ENCODE measurements at places on chromosomes 12 and 14.

DNA sequence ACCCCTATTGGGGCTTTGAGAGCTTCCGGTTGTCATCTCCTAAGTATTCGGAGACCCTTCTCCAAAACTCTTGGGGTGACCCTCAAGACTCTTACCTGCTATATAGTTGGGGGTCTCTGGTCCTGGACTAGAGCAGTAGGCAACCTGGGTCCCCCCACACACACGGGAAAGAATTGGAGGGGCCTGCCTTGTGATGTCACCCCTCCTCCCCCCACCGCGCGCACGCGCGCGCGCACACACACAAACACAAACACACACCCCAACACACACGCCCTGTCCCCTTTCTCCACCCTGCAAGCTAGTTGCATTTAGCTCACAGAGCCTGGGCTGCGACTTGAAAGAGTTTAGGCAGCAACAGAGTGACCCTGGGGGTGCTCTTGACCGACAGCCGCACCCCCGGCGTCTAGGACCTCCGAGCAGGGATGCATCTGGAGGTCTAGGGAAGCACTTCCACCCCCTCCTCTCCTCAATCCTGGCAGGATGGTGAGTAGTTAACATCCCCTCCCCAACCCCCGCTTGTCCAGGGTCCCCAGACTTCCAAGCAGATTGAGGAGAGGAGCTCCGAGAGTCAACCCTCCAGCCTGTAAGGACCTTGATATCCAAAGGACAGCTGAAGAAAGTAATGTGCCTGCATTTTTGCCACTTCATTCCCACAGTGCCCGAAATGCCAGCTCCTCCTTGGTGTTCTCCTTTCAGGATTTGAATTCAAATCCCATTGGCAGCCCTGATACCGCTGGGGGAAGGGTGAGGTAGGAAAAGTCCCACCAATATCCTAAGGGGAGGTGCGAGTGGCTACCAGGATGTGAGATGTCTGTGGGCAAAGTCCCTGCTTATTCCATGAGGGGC, 1.4 kb upstream of the DNAJC14 start:
- DNase-seq = peak; percentile 94

GRCh38 chr12:103397536-103397935, 98.2 kb downstream of the C12orf42 start:
- DNase-seq = no peak

DNA sequence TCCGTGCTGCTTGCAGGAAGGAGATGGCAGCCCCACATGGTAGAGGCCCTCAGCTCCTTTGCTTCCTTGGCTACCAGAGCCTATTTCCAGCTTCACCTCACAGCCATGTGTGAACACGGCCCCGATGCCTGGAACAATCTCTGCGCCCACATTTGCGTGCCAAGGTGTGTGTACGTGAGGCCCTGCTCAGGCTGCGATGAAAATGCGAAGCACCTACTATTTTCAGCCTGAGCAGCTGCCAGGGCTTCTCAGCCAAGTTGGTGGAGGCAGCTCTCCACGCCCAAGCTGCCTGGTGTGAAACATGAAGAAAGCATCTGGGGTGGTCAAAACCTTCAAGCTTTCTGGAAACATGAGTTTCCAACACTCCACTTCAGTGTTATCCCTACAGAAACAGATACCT, 177.8 kb upstream of the EGLN3 start:
- no peak for DNase-seq

DNA sequence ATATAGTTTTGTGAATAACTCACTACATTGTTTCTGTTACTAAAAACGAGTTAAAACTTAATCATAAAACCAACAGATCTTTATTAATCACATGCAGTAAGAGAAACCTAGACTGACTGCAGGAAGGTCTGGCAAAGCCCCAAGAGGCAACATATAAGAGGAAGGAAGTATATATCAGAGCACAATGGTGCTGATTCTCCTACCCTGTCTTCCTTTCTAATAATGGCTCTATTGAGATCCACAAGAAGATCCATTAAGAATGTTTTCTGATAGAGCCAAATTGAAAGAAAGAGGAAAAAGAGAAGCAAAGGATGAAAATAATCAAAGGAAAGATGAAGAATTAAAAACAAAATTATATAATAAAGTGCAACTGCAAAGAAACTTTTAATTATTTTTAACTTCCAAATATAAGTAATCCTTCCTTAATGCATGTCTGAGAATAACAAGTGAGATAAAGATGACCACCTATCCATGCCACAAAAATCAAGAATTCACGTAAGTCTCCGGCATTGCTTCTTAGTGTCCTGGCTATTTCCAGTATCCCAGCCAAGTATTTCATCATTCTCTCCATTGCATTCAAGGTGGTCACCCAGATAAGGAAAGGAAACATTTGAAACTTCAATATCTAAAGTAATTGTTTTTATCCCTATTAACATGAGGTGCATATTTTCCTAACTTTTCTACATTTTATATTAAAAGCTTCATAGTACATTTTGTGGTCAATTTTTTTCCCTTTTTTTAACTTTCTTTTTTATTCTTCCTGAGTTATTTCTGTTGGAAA, 62.2 kb downstream of the SOX5 start:
- no peak for DNase-seq

GRCh38 chr12:124466216-124467128, 100.9 kb downstream of the NCOR2 start:
- DNase-seq = no peak

DNA sequence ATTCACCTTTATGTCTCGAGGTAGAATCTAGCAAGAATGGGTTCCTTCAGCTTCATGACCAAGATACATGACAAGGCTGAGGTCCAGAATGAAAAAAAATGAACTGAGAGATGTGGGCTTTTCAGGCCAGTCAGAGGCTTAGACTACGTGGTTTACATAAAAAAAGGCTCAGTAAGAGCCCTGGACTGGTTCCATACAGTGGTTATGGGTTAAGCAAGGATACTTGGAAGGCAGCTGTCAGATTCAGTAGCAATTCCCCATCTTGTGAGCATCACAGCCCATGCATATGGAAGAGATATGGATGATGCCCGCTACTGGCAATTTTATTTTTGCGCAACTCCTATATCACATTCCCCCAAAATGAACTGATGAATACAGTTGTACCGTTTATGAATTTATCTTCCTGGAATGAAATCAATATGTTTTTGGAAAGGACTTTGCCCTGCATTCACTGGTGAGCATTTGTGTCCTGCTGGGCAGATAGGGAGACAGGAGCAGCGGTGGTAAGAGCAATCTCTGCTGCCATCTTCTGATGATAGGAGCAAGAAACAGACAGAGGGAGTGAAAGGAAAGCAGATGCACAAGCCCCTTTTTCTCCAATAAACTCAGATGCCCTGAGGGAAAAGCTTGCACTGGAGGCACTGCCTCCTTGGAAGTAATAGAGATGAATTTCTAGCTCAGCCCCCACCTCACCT, 280.4 kb downstream of the GALC start:
- DNase-seq = peak; percentile 18

GRCh38 chr14:94628578-94628977, 16.4 kb downstream of the SERPINA3 start:
- no peak for DNase-seq

GRCh38 chr12:11684393-11684792, 34.9 kb downstream of the ETV6 start:
- DNase-seq = no peak

- DNase-seq = no peak
Measured at GRCh38 chr14:95835121-95835730, 41.4 kb upstream of the TUNAR start.

DNA sequence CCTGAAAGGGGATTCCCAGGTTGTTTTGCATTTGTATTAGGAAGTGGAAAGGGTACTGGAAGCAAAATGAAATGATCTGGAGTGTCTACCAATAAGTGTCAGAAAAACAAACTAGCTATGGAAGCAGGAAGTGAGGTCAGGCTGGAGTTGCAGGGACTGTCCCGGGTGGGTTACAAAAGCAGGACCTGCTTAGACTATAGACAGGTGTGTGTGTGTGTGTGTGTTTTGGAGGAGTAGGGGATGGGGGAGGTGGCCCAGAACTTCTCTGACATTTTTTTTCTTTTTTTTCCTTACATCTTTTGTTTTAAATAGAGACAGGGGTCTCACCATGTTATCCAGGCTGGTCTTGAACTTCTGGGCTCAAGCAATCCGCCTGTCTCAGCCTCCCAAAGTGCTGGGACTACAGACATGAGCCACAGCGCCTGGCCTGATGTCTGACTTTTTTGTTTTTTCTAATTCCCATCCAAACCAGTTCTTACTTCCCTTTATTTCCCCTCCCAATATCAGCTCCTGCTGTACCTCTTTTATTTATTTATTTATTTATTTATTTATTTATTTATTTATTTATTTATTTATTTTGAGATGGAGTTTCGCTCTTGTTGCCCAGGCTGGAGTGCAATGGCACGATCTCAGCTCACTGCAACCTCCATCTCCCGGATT, 512 bp upstream of the RND1 start:
- DNase-seq = no peak

GRCh38 chr14:101199028-101199770, 295.7 kb upstream of the RTL1 start:
- no peak for DNase-seq

DNA sequence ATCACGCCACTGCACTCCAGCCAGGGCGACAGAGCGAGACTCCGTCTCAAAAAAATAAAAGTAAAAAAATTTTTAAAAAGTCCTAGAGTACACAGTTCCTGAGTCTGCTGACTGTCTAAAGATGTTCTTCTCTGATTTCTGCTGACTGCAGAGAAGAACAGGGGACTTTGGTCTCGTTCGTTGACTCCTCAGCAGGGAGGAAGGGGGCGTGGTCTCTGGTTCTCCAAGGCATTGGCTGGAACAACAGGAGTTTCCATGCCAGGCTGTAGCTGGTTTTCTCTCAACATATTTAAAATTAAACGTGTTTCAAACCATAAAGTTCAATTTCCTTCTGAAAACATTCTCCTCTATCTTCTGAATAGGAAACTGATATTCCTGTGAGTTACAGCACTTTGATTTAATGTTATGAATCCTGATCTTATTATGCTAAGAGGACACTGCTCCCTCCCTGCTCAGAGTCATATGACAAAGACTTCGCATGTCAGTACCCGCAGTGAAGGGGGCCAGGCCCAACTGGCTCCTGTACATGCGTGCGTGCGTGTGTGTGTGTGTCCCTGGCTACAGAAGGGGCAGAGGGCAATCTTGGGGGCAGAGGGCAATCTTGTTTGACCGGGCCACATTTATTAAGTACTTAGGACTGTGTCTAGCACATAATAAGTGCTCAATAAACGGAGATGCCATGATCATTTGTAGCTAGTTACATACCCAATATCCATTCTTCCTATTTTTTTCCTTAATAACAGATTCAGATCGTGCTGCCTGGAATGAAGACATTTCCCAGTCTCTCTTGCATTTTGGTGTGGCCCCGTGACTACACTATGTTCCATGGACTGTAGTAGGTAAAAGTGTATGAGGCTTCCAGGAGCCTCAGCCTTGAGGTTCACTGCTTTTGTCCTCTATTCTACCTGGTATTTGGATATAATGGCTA, 16.5 kb upstream of the HNF1A start:
- peak; percentile 35 for DNase-seq

DNA sequence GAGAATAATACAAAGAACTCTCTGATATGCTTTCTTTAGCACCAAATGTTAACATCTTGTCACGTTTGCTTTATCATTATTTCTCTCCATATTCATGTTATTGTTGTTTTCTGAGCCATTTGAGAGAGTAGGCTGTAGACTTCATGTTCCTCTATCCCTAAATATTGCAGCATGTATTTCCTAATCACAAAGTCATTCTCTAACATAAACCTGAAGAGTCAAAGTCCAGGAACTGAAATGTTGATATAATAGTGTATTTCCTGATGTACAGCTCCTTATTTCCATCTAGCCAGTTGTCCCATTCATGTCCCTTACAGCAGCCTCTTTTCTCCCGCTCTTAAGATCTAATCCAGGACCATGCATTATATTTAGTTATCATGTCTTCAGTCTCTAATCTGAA, 72.8 kb downstream of the SPATS2 start:
- DNase-seq = no peak

All from lung (tissue), 17 donors.